Body of pancreas (tissue), 4 donors: ENCODE measurements at places on chromosomes 4 and X.

DNA sequence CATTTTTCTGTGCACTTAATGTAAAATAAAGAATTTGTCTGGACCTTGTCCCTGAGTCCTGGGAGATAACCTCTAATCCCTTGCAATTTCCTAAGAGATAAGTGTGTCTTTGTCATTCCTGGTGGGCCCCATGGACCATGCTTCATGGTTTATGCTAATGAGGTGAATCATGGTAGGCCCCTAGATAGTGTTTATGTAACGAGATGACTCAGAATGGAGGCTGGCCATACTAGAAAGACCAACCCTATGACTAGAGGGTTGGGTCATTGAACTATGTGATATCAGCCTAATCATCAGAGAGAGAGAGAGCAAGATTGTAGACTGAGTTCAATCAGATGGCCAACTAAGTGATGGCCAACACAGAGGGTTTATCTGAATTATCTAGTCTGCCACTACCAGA is 64.2 kb upstream of the NHSL2 start:
- no peak for DNase-seq
- H3K4me1 ChIP-seq: no peaks in the 10 kb centered on the region
- H3K27ac ChIP-seq: no peak overlapping the region
- no peaks in the 10 kb centered on the region for H3K36me3 ChIP-seq

DNA sequence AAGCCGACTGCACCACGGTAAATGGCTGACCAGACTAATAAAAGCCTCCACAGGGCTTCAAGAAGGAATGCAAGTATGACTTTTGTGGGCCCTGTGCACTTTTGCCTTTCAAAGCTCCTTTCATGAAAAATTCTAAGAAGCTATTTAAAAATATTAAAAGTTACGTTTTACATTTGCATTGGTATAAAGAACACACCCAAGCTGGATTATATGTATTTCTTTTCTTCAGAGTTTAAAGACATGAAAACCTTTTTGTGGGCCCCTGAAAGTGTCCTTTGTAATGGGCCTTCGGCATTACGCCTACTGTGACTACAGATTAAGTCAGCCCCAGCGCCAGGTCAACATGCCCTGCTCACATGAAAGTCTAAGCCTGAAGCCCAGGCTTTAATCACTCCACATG is 20.5 kb upstream of the ASB5 start:
- no peaks in the 10 kb centered on the region for H3K4me1 ChIP-seq
- H3K27me3 ChIP-seq: no peaks in the 10 kb centered on the region
- no peak for DNase-seq
- no peaks in the 10 kb centered on the region for H3K36me3 ChIP-seq
- no peak overlapping the region for H3K27ac ChIP-seq
- no peak overlapping the region for H3K4me3 ChIP-seq

DNA sequence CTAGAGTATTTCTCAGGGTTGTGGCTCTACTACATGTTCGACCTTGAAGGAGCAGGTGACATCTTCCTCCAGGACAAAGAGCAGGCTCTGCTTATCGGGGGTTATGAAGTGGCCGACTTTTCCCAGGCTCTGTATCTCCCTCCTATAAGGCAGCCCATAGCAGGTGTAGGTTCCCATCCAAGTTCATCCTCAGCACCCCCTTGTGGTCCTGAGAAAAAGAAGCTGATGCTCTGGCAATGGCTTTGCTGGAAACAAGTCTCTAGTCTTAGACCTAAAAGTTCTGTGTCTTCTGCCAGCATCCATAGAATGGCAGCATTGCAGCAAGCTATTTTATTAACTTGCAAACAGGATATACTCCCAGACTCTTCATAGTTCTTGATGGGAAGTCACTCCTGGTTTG is 836.6 kb upstream of the PRKX start:
- H3K4me3 ChIP-seq: no peak overlapping the region
- no peak overlapping the region for H3K27ac ChIP-seq
- H3K27me3 ChIP-seq: no peaks in the 10 kb centered on the region
- no peak for DNase-seq

DNA sequence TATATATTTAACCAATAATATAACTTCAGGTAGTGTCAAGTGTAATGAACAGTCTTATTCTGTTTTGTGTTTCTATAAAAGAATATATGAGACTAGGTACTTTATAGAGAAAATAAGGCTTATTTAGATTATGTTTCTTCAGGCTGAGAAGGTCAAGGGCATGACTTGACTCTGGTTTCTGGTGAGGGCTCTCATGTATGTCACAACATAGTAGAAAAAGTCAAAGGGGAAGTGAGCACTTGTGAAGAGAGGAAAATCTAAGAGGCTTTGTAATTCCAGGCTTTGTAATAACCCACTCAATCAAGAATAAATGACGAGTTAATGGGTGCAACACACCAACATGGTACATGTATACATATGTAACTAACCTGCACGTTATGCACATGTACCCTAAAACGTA is 27.6 kb downstream of the PRR32 start:
- H3K27ac ChIP-seq: no peak overlapping the region
- H3K27me3 ChIP-seq: no peaks in the 10 kb centered on the region
- no peak for DNase-seq
- H3K36me3 ChIP-seq: no peaks in the 10 kb centered on the region

DNA sequence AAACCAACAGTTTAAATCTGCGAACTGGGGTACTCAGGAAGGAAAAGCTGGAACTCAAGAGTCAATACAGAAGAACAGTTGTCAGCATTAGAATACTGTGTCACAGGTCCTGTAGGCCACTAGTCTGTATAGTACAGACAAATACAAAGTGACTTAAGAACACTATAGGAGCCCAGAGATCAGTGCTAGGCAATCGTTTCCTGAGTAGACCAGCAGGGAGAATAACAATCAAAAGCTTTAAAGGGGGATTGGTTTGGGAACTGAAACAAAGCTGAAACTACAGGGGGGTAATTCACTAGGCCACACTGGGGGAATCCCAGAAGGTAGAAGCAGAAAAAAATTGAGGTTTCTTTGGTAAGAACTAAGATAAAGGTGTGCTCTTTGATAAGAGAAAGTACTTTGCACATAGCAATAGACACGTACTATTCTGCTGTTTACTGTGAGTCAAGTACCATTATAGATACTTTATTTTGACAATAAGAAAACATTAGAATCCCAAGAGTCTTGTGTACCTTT is 339.7 kb downstream of the PCDH19 start:
- H3K36me3 ChIP-seq: no peaks in the 10 kb centered on the region
- no peak overlapping the region for H3K4me3 ChIP-seq
- no peaks in the 10 kb centered on the region for H3K27me3 ChIP-seq
- no peak overlapping the region for H3K27ac ChIP-seq

DNA sequence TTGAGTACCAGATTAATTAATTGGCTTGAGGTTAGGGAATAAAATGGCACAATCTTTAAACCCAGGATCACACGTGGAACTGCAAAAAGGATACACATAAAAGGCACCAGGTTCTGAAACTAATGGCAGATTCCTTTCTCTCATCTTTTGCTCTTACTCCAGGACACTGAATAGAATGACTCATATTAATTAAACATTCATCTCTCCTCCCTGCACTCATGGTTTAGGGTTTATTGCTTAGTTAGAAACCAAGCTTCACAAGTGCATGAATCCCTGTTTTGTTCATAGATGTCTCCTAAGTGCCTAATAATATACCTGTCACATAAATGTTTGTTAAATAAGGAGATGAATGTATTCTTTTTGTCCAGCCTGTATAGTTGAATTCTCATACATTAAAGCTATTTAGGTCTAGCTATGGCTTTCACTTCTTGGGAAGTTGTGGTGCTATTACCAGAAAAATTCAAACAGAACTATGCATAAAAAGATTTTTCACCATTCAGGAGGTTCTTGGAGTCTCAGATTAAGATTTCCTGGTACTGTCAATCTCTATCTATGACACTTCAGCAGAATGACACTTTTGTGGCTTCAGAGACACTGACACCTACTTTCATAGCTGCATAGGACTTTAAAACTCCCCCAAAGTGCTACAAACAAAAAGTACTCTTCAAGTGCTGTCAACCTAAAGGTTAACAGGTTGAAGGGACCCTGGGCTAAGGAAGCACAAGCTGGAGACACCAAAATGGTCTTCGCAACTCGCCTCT is 7.4 kb downstream of the CORIN start:
- no peak overlapping the region for H3K4me3 ChIP-seq
- H3K4me1 ChIP-seq: no peaks in the 10 kb centered on the region
- H3K36me3 ChIP-seq: no peaks in the 10 kb centered on the region
- no peaks in the 10 kb centered on the region for H3K27me3 ChIP-seq

DNA sequence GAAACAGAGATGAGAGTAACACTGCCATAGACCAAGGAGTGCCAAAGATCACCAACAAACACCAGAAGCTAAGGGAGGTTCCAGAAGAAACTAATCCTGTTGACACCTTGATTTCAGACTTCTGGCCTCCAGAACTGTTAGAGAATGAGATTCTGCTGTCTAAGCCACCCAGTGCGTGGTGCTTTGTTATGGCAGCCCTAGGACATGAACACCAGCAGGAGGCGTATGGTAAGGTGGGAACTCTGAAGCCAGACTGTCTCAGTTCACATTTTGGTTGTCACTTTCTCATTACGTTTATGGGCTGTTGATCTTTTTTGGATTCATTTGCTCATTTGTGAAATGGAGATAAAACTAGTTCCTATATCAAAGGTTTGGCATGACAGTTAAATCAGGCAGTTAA is 142.9 kb downstream of the DCHS2 start:
- H3K4me3 ChIP-seq: no peak overlapping the region
- no peak for DNase-seq
- H3K27ac ChIP-seq: no peak overlapping the region
- H3K27me3 ChIP-seq: no peaks in the 10 kb centered on the region
- no peaks in the 10 kb centered on the region for H3K4me1 ChIP-seq
